ENCODE measurements at places on chromosomes 11 and 22.

- no peak for DNase-seq
Observed at GRCh38 chr11:105767931-105768330, 158.1 kb downstream of the GRIA4 start.

DNA sequence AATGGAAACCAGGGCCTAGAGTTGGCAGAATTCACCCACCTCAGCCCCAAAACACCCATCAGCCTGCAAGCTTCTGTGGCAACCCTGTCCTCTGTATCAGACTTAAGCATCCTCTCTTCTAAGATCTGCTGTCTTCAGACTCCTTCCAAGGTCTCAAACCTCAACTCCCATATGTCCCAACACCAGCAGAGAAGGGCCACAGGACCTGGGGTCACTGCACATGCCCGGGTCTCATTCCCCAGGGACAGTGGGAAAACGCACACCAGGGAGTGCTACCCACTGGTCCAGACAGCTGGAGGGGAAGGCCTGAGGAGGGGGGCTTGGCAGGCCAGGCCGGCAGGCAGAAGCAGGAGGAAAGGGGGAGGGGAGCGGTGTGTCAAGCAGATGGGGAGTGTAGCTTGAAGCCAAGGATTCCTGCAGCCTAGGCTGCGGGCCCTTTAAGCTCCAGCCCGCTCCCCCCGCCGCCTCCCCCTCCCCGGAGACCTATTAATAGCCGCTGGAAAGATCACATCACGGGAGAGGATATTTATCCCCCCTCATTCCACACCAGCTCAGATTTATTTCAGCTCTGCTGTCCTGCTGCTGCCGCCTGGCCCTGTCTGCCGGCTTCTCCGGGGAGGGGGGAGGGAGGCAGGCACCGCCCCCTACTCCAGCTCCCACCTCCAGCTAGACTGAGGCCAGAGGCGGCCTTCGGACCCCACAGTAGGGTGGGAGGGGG lies 16.7 kb downstream of the BCL9L start:
- no peak for DNase-seq

DNA sequence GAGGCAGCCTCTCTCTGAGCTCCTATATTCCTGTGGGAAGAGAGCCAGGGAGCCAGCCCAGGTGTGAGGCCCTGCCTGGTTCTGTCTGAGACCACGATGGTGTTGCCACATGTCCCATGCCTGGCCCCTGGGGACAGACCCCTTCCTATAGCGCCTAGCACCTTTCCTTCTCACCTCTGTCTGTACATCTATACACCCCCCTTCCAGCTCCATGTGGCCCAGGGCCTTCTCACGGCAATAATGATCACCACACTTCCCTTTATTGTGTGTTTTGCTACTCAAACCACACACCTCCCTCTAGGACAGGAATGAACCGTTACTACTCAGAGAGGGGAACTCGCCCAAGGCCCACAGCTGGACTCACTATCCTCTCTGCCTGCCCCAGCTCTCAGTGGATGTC lies 12.8 kb downstream of the CD82 start:
- DNase-seq: no peak

DNA sequence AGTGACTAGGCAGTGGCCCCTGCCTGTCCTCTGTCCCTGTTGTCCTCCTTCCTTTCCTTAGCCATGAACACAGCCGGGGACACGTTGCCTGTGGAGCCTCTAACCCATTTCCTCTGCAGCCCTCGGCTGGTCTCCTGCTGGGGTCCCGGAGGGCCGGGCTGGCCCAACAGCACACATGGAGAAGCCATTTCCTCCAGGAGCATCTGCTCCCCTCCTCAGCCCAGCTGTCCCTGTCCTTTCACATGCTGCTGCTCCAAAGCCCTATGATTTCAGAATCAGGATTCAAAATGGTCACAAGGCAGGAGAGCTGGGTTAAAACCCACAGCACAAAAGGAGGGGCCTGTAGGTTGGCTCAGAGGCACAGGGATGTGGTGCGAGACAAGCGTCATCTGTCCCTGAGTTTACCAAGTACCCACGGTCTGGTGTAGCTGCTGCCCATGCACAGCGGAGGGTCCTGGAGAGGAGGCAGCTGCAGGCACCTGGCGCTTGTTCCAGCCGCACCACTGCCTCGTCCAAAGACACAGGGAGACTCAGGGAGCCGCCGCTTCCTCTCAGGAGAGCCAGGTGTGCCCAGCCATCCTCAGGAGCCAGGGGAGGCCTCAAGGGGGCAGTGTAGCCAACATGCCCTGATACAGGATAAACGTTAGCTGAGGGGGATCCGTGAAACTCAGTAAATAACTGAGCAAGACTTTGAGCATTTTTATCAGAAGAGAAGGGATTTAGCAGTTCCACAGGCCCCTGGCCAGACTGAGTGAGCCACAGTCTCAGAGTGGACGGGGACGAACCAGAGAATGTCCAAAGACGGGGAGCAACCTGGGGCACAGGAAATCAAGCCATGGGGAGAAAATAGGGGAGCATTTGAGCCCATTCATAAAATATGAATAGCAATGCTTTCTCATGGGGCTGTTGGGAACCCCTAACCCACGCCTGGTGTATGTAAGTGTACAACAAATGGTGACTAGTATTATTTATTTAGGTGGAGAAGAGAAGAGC lies 3.9 kb upstream of the VSIG10L2 start:
- DNase-seq: peak; percentile 33

DNA sequence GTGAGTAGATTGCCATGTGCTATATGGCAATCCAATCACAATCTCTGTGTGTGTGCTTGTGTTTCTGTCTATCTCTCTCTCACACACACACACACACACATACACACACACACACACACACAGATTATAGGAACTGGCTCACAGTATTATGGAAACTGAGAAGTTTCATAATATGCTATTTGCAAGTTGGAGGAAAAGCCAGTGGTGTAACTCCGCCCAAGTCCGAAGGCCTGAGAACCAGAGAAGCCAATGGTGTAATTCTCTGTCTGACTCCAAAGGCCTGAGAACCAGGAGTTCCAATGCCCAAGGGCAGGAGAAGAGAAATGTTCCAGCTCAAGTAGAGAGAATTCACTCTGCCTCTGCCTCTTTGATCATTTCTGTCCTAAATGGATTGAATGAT lies 37.2 kb downstream of the GLYATL2 start:
- no peak for DNase-seq

GRCh38 chr11:93216511-93217101 lies 18.8 kb upstream of the SLC36A4 start:
- no peak for DNase-seq

DNA sequence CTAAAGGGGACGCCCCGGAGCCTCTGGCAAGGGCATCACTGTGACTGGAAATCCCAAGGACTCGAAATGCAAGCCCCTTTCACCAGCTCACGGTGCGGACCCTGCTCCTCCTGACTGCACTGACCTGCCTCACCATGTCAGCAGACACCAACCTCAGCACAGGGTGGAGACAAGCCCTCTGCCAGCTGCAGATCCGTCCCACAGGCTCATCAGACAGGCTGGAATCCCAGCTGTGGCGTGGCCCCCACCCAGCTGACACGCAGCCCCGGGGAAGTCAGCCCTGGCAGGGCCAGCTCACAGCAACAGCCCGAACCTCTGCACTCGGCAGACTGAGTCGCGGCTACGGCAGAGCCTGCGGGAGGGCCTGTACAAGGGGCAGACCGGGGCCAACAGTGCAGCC lies 36.8 kb downstream of the BRD1 start:
- no peak for DNase-seq

DNA sequence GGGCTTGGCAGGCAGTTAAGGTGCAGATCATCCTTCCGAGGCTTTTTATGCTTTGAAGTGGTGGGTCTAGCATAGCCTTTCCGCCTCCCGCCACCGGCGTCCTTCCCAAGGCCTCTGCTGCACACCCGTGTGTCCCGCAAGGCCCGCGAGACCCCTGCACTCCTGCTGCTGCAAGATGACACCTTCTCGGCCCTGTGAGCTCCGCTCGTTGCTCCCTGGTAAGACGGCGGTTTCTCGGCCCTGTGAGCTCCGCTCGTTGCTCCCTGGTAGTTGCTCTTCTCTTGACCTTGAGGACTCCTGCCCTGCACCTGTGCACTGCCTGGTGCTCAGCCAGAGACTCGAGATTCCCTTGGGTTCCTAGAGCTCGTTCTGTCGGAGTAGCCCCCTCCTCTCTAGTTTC lies 17.9 kb upstream of the TRMU start:
- DNase-seq: no peak

DNA sequence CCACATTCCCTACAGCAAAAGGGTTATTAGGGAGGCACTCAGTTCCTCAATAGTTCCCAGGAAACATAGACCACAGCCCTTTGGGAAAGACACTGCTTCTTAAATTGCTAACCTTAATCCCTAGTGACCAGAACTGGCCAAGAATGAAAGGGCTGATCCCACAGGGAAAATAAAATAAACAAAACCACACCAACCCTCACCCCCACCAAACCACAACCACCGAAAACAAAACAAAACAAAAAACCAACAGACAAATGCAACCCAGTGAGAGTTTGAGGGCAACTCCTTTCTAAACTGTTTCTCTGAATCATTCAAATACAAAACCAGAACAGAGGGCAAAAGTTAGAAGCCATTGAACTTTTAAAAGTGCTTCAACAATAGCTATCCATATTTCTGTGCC lies 57.2 kb downstream of the NAV2 start:
- DNase-seq: no peak

DNA sequence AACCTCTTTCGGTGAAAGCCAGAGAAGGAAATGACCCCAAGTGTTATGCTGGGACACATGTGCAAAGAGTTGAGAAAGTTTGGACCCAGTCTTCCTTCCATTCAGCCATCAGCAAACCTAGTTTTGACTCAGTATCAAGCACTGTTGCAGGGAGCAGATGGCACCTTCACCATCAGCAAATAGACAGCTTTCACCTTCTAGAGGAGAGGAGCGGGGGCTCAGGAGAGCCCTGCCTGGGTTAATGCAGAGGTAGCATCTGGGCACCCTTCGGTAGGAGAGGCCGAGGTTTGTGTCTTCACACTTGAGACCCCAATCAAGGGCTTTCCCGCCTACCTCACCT lies 16.2 kb upstream of the MFRP start:
- DNase-seq: no peak

DNA sequence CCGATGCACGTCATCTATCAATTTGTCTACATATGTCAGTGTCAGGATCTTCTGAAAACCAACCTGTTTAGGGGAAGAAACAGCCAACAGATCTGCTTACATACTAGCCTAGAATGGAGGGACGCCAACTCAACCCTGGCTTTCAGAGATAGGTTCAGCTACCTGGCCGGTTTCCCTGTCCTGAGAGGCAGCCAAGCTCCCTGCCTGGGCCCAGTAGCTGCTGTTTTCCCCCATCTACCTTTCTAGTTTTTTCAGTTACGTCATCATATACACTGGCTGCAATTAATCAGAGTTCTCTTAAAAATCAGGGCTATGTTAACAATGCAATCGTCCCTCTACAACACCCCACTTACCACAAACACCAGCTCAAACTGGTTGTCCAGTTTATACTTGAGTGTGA lies 1.0 kb downstream of the SRPRA start:
- DNase-seq: no peak

GRCh38 chr11:79121351-79121750 lies 319.5 kb downstream of the TENM4 start:
- no peak for DNase-seq

GRCh38 chr11:112822478-112823274 lies 138.5 kb upstream of the NCAM1 start:
- DNase-seq: no peak

GRCh38 chr22:22030493-22031182 lies 48.1 kb upstream of the TOP3B start:
- no peak for DNase-seq

GRCh38 chr11:110077346-110077745 lies 15.8 kb upstream of the ZC3H12C start:
- DNase-seq: no peak

GRCh38 chr22:39567135-39567946 lies 3.2 kb upstream of the CACNA1I start:
- DNase-seq: peak; percentile 44

- DNase-seq: no peak
Observed at GRCh38 chr11:82899957-82900276, 313 bp downstream of the PRCP start.

- no peak for DNase-seq
Observed at GRCh38 chr11:17287058-17287457, 10.5 kb downstream of the NUCB2 start.

DNA sequence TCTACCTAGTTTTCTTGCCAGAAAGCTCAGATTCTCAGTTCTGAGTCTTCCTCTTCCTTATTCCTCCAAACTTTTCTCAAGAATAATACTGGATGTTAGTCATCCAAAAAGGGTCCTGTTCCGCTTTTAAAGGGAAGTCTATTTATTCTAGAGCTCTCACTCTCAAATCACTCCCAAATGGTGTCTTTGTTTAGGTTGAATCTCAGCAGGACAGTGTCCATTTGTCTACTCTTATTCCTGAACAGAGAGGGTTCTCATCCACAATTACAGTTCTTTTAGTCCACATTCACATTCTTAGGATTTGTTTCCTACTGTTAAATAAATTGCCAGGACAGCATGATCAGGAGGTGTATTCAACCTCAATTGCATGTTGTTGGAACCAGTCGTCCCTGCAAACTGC lies 61.3 kb downstream of the MUC15 start:
- no peak for DNase-seq

DNA sequence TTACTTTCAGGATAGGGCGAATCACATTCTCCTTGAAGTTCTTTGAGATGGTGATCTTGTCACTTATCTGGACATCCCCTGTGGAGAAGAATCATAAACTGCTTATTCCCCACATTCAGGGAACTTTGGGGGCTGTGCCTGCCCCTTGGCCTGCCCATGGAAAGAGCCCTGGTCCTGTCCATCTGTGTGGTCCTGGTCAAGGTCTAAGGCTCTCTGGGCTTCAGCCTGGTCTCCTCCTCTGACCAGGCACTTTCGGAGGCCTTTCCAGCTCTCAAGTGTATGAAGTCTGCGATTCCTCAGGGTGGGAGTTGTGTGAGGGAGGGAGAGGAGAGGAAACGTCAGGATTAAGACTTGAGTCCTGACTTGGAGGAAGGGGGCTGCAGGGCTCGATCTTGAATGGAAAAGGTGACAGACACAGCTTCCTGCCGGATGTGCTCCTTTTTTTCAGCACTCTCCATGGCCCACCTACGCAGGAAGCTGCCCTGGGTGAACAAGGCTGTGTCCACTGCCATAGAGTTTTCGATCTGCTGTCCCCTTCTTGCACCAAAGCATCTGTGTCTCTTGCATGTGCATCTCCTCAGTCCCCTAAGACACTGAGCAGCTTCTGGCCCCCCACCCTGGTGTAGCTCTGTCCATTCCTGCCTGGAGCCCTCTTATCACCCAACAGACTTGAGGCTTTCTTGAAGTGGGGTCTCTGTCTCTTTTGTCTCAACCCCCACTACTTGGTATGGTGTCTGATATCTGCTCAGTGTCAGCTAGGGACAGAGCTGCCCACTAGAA lies 50.8 kb upstream of the PHOX2A start:
- DNase-seq: no peak

DNA sequence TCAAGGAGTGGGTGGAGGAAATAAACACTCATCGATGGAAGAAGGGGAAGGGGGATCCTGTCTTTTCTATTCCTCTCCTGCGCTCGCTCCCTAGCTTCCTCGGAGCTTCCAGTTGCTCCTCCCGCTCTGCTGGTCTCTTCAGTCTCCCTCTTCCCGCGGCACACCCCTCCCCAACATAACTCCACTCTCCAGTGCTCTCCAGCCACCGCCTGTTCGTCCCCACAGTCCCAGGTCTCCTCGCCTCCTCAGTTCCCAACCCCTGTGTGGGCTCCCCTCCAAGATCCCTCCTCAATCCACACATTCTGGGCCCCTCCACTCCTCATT lies 438 bp downstream of the ZW10 start:
- DNase-seq: no peak

GRCh38 chr22:49587421-49587820 lies 240.3 kb downstream of the BRD1 start:
- no peak for DNase-seq

All from CD4-positive, alpha-beta T cell treated with Interleukin-1 beta for 1 hour (primary cell).